ENCODE measurements at places on chromosomes 11 and 22.

- DNase-seq, result no peak
These were observed 42.3 kb downstream of the PC start for GRCh38 chr11:66915866-66916265.

DNA sequence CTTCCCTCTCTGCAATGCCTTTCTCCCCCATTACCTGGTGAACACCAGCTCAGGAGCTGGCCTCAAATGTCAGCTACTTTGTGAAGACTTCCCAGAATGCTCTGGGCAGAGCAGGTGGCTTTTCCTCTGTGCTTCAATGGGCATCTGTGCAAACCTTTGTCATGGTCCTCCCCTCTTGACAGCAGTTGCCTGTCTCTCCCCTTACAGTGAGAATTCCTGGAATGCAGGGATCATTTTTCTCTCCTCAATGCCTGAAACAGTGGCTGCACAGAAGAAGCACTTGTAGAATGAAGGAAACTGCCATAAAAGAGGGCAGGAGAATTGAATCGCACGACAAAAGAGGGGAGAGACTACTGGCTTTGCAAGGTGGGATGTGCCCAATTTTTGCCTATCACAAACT lies 92.8 kb upstream of the NARS2 start:
- DNase-seq, result no peak

- no peak for DNase-seq
These were observed 88.1 kb downstream of the MAML2 start for GRCh38 chr11:96254854-96255253.

DNA sequence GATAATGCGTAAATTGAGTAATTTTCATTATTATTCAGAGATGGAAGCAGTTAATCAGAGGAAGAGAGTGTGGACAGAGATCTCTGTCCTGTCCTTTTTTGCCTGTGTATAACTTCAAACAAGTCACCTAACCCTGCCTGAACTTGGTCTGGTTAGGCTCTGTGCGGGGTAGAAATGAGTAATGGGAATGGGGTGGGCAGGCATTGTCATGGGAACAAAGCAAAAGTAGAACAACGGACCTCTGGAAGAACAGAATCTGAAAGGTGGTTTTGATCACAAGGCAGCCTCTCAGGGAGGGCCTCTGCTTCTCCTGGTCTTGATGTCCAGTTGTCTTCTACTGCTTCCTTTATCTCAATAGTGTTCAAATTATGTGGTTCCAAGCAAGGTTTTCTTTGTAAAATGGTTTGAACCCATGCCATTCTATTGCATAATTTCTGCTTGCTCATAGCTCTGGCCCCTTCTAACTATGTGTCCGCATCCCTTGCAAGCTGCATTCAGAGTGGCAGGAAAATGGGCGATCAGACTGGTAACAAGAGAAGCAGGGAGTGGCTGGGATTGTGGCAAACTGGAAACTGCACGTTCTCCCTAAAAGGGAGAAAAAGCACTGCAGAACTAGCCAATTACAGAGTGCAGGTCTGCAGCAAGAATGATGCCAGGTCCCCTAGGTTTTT lies 76.1 kb downstream of the PRR5L start:
- DNase-seq, result no peak

DNA sequence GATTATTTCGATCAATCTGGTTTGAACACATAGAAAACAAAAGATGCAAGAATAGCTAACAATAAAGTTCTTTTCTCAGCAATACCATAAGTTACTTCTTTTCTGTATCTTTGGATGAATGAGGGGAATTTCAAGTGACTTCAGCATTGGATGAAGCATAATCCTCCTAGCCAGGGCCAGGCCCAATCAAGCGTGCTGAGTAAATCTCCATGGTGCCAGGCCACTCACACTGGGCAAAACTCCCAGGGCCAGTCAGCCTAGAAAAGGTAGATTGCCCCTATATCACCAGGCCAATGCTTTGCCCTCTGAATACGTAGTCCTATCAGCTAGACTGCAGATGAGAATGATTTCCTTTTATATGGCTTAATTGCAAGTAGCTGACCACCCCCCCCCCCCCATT lies 6.0 kb downstream of the CNTF start:
- DNase-seq, result no peak

- no peak for DNase-seq
These were observed 248.1 kb downstream of the CNTN5 start for GRCh38 chr11:99268886-99269285.
